HepG2 (cell line): ENCODE measurements at places on chromosomes 11 and 22.

DNA sequence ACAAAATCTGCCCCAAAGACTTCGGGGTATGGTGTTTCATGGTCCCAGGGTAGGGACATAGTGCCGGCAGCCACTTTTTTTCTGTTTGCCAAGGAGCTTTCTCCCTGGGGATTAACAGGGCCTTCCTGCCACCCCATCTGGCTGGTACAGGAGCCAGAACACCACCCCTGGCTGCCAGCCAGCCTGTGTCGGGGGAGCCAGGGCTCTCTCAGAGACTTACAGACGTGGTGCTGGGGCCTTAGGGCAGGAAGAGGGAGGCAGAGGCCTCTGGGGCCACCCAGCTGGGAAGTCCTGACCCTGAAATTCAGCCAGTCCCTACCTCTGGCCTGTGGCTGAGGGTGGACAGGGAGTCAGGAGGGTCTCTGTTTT, 52.4 kb upstream of the CDON start:
- peak overlapping the region; percentile 65 for H3K27ac ChIP-seq
- H3K4me3 ChIP-seq = peak overlapping the region; percentile 73
- H3K27me3 ChIP-seq = peaks cover 16% of the 10 kb centered on the region; the same call in 1 of the 3 replicates

- H3K27ac ChIP-seq = no peak overlapping the region
- no peaks in the 10 kb centered on the region; the same call in 2 of the 3 replicates for H3K27me3 ChIP-seq
Observed at GRCh38 chr11:82903843-82904586, 2.5 kb downstream of the DDIAS start.

GRCh38 chr11:110728883-110729282, 16.6 kb upstream of the ARHGAP20 start:
- H3K27ac ChIP-seq = no peak overlapping the region
- H3K4me3 ChIP-seq = no peak overlapping the region
- no peaks in the 10 kb centered on the region for H3K4me1 ChIP-seq
- no peaks in the 10 kb centered on the region for H3K36me3 ChIP-seq
- no peaks in the 10 kb centered on the region for H3K27me3 ChIP-seq

DNA sequence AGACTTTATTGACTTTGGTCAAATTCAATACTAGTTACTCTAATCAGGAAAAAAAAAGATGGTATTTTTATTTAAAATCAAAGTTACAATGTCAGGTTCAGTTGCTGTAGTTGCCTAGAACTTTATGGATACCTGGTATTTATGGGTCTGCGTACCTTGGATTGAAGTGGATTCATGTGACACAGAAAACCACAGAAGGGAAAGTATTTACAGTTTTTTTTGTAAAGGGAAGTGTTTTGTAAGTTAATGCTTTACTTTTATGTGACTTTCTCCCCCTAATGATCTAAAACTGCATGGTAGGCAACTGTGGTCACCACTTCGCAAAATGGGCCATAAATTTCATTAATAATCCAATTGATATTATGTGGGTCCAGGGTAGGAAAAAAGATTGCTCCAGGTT, 65.2 kb upstream of the ADA2 start:
- H3K27me3 ChIP-seq = no peaks in the 10 kb centered on the region; the same call in 1 of the 2 replicates
- no peaks in the 10 kb centered on the region for H3K4me1 ChIP-seq
- no peak for DNase-seq
- no peak overlapping the region for H3K4me3 ChIP-seq
- H3K36me3 ChIP-seq = no peaks in the 10 kb centered on the region

- H3K36me3 ChIP-seq = no peaks in the 10 kb centered on the region
- H3K27me3 ChIP-seq = peaks cover 4% of the 10 kb centered on the region
- no peak for DNase-seq
- no peak overlapping the region for H3K27ac ChIP-seq
- no peaks in the 10 kb centered on the region for H3K4me1 ChIP-seq
- no peak overlapping the region for H3K4me3 ChIP-seq
Observed at GRCh38 chr11:44600839-44601383, 35.4 kb downstream of the CD82 start.

DNA sequence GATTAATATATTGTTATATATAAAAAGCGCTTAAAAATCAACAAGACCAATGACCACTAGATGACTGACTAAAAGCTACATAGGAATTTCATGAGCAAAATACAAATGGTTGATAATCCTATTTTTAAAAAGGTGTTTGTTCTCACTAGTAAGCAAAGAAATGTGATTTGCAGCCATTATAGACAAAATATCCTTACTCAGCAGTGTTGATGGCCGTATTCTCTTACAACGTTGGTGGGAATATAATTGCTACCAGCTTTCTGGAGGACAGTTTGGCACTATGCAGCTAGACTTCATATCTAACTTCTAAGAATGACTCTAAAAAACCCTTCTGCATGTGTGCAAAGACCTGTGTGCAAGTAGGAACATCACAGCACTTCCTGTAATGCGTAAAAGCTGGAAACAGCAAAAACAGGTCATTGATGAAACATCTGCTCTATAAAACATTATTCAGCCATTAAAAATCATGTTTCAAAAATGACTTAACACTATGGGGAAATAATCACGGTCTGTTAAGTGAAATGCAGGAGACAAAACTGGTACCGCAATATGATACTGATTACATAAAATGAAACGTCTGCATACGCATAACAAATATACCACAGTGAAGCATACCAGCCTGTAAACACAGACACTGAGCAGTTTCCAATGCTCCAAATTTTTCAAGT, 70.1 kb upstream of the LINC01488 start:
- no peaks in the 10 kb centered on the region for H3K36me3 ChIP-seq
- DNase-seq = no peak
- no peak overlapping the region for H3K27ac ChIP-seq

DNA sequence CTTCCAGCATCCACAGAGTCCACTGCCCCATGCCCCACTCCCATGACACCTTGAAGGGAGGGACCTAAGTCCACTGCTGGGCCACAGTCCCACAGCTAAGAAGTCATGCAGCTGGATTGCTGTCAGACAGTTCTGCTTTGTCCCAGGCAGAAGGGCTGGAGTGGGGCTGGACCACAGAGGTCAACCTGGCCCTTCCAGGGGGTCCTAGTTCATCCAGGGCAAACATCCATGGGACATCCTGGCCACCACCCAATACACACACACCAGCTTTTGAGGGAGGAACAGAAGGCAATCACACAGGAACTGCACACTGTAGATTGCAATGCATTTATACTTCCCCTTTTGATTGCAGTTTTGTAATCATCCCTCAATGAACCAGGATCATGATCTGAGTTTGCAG, 11.3 kb upstream of the APOL4 start:
- H3K27ac ChIP-seq = no peak overlapping the region
- peak; percentile 28 for DNase-seq
- peaks cover 67% of the 10 kb centered on the region for H3K4me1 ChIP-seq

DNA sequence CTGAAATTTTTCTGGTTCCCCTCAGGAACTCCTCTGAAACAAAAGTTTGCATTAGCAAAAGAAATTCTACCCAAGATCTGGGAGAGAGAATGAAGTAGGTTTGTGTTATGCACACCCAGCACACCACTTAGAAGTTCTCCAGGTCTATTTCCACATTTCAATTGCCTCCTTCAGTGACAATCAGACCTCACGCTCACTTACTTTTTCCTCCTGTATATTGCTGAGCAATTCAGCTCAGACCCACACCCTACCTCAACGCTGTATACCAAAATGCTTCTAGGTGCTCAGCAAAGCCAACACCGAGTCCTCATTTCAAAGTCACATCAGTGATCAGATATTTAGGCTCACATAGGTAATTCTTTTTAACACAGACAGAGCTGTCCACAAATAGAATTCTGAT, 19.2 kb downstream of the MRGPRX3 start:
- H3K36me3 ChIP-seq = no peaks in the 10 kb centered on the region
- H3K4me1 ChIP-seq = no peaks in the 10 kb centered on the region
- H3K27me3 ChIP-seq = peaks cover 1% of the 10 kb centered on the region; the same call in 1 of the 2 replicates
- no peak overlapping the region for H3K4me3 ChIP-seq

- H3K4me1 ChIP-seq = peaks cover 4% of the 10 kb centered on the region; the same call in 1 of the 2 replicates
- DNase-seq = no peak
- peaks cover 38% of the 10 kb centered on the region for H3K36me3 ChIP-seq
- no peak overlapping the region for H3K4me3 ChIP-seq
Observed at GRCh38 chr11:71485466-71485865, 32.5 kb downstream of the NADSYN1 start.

- no peaks in the 10 kb centered on the region for H3K36me3 ChIP-seq
- no peak overlapping the region for H3K4me3 ChIP-seq
- peaks cover 12% of the 10 kb centered on the region; the same call in 1 of the 3 replicates for H3K27me3 ChIP-seq
- DNase-seq = no peak
- no peaks in the 10 kb centered on the region for H3K4me1 ChIP-seq
Observed at GRCh38 chr11:69909561-69910518, 90.6 kb upstream of the FGF3 start.

- DNase-seq = no peak
- H3K27ac ChIP-seq = no peak overlapping the region
- H3K36me3 ChIP-seq = peaks cover 56% of the 10 kb centered on the region; the same call in 2 of the 3 replicates
- H3K4me1 ChIP-seq = no peaks in the 10 kb centered on the region
- H3K4me3 ChIP-seq = no peak overlapping the region
Observed at GRCh38 chr11:70481625-70482528, 83.5 kb downstream of the CTTN start.

DNA sequence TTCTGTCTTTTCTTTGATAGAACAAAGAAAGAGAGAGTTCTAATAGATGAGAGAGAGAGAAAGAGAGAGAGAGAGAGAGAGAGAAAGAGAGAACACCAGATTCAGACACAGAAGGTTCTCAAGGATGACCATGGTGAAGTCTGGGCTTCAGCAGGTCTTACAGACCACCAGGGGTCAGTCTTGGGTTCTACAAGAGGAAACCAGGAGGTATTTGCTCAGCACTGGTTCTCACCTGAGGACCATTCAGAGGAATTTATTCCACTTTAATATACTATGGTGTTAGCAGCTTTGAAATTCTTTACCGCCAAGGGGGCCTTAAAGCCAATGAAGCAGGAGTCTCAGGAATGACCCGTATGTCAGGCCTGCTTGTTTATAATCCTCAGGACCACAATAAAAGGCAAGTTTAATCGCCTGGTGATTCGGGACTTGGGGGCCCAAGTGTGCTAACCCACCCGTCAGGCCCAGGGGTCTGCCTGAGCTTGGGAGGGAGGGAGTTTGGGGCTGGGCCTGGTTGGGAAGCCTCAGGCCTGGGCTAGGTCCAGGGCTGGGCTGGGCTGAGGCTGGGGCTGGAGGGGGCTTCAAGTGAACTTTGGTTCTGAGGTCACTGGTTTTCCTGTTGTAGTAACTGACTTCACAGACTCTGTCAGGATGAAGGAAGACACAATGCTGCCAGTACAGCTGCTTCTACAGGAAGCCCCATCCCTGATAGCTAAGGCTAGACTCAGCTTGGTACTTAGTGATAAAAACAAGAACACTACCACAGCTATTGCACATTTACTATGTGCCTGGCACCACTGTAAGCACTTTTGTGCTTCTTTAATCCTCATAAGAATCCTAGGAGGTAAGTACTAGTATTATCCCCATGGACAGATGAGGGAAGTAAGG, 179.2 kb upstream of the ZBED5 start:
- no peaks in the 10 kb centered on the region for H3K4me1 ChIP-seq
- peaks cover 3% of the 10 kb centered on the region; the same call in 2 of the 3 replicates for H3K27me3 ChIP-seq
- H3K27ac ChIP-seq = no peak overlapping the region

GRCh38 chr11:121522043-121522941, 69.5 kb upstream of the SORL1-AS1 start:
- no peak overlapping the region for H3K27ac ChIP-seq
- H3K36me3 ChIP-seq = peaks cover 41% of the 10 kb centered on the region
- H3K4me1 ChIP-seq = no peaks in the 10 kb centered on the region
- H3K27me3 ChIP-seq = no peaks in the 10 kb centered on the region

DNA sequence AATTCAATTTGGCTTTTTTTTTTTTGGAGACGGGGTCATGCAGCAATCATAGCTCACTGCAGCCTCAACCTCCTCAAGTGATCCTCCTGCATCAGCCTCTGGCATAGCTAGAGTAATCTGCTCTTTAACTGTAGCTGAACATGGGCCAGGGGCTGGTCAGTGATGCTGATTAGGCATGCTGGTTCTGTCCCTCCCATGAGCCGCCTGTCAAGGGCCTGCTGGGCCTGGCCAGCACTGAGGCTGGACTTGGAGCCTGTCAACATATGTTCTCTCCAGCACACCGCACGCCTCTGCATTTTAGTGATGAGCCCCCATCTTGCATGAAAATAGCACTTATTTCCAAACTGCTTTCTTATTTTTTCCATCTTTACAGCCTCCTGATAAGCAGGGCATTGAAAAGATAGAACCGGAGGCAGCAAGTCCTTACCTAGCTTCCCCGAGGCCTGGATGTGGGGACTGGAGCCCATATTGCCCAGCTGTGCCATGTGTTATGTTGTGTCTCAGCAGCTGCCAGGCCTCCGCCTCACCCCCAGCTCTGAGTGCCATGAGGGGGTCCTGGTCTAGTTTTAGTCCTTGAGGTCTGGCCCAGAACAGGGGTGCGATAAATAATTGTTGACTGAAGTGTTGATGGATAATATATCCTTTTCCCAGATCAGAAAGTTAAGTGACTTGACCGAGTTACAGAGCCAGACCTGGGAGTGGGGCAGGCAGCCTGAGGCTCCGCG, 80.0 kb downstream of the CTTN start:
- DNase-seq = no peak
- no peak overlapping the region for H3K4me3 ChIP-seq
- H3K36me3 ChIP-seq = peaks cover 39% of the 10 kb centered on the region; the same call in 2 of the 3 replicates

DNA sequence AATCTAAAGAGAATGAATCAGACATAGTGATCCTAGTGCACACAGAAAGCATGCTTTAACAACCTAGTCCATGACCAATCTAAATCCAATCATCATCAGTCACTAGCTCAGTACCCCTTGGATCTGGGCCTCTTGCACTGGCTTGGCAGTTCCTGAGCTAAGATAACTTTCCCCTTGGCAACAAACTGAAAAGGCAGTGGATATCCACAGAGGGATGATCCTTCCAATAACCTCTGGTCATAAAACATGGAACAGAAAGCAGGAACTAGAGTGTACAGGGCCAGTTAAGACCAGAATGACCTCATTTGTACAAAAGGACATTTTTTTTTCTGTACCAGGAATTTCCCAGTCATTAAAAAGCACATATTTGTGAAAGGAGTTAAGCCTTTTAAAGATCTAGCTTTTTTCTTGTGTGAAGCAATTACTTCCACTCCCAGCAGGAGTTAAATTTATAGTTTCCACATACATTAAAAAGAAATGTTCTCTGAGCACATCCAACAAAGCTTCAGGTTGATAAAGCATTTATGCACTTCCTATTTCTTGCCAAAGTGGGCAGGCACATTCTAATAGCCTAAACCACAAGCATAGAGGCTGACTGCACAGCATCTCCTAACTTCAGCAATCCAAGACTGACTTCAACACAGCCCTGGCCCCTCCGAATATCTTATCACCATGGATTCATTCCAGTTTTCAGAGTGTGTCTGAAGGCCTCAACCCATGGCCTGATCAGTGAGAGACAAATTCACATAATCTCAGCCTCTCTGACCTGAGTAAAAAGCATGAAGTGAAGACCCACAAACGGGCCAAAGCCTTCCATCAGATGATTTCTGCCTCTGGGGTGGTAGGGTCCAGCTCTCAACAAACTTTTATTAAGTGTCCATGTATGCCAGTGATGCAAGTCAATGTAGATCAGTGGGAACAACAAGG, 29.9 kb downstream of the GUCY1A2 start:
- no peaks in the 10 kb centered on the region for H3K27me3 ChIP-seq
- no peak overlapping the region for H3K27ac ChIP-seq
- H3K36me3 ChIP-seq = no peaks in the 10 kb centered on the region
- no peak overlapping the region for H3K4me3 ChIP-seq

- H3K4me1 ChIP-seq = no peaks in the 10 kb centered on the region
- H3K27ac ChIP-seq = no peak overlapping the region
- no peaks in the 10 kb centered on the region for H3K36me3 ChIP-seq
- H3K4me3 ChIP-seq = no peak overlapping the region
- no peak for DNase-seq
- peaks cover 66% of the 10 kb centered on the region for H3K27me3 ChIP-seq
Observed at GRCh38 chr22:48445113-48445827, 1382.4 kb downstream of the BRD1 start.
